ENCODE measurements at places on chromosomes 3 and 15.

DNA sequence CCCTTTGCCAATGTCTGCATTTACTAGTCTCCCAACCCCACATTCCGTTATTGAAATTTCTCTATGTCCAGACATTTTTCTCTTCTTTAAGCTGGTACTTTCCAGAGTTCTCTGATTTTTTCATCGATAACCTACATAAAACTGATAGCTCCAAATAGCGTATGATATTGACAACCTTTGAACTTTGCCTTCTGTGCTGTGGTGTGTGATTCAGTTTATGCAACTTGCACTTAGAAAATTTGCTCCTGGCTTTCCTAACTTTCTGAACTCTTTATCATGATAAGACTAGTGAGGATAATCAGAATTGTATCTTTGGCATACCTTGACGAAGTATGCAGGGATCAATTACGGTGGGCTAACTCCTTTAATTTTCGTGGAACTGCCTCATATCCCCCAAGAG is 1261.3 kb downstream of the SI start:
- DNase-seq: no peak

- no peak for DNase-seq
Measured at GRCh38 chr15:62444104-62445022, 279.3 kb upstream of the C2CD4B start.

DNA sequence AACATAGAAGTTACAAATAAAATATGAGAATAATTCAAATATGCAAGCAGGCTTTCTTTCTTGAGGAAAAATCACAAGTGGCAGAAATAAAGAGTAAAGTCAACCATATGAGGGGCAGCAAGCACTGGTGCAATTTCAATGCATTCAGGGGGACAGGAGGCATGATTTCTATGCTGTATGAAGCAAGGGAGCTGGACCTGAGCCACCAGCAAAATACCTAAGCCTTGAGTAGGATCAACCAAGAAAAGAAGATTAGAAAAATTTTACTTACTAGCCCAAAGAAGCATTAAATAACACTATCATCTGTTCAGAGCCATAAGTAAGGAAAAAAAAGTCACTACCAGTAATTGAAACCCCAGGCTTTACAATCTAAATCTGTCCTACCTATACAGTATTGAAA is 6.3 kb downstream of the ADGRG7 start:
- DNase-seq: no peak

GRCh38 chr3:122533480-122533879 is 18.7 kb upstream of the KPNA1 start:
- DNase-seq: no peak

- DNase-seq: no peak
Measured at GRCh38 chr3:72144773-72145505, 360.0 kb upstream of the PROK2 start.

DNA sequence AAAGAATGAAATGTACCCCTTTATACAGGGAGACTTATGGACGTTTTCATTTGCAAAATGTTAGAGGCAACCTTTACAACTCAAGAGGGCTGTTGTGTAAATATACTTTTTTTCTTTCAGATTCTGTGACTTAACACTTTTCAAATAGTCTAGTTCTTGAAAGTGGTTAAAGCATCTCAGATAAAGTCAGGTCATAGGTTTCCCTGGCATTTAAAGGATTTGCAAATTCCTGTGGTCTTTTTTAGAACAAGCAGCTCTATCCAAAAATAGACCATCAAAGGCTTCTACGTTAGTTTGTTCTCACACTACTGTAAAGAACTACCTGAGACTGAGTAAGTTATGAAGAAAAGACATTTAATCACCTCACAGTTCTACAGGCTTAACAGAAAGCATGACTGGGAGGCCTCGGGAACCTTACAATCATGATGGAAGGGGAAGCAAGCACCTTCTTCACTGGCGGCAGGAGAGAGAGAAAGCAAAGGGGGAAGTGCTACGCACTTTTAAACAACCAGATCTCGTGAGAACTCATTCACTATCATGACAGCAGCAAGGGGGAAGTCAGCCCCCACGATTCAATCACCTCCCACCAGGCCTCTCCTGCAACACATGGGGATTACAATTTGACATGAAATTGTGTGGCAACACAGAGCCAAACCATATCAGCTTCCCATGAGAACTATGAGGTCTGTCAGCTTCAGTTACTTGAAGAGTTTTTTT is 23.3 kb upstream of the GABRR3 start:
- DNase-seq: no peak

GRCh38 chr3:61761694-61762430 is 200.5 kb downstream of the PTPRG start:
- DNase-seq: no peak

GRCh38 chr15:78929536-78930264 is 15.1 kb downstream of the CTSH start:
- no peak for DNase-seq

DNA sequence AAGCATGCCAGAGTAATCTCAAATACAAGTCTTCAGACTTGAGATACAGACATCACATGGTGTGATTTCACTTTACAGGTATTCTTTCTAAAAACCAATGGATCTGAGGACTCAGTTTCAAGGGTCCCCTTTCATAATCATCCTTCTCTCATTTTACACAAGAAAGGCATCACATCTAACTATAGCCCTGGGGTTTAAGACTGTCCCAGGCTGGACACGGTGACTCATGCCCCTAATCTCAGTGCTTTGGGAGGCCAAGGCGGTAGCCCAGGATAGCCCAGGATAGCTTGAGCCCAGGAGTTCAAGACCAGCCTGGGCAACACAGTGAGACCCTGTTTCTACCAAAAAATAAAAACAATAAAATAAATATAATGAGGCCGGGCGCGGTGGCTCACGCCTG is 36.4 kb downstream of the UBP1 start:
- DNase-seq: no peak

DNA sequence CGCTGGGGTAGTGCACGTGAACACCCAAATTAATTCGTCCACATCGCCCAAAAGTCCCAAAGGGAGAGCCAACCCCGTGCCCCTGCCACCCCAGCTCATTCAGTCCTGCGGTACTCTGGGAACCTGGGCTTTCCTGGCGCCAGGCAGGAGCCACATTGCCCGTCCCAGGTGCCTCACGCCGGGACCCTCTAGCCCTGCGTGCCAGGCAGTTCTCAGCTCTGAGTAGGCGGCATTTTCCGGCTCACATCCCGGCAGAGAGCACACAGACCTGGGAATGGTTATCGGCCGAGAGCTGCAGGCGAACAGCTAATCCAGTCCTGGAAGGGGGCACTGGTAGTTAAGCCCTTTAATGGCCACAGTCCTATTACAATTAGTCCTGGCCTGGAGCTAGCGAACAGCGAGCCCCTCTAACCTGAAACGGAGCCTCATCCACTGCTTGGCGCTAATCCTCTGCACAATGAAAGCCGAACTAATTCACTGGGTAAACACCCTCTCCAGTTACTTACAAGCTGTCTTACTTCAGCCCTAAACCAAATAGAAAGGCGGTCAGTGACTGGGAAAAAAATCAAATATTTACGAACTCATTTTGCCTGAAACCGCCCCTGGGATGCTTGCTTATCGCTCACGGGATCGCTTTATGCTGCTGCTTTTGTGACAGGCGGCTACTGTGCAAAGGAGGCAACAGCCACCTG is 254.6 kb upstream of the SOX14 start:
- DNase-seq: no peak

- DNase-seq: no peak
Measured at GRCh38 chr3:66055289-66055688, 16.6 kb upstream of the MAGI1 start.

DNA sequence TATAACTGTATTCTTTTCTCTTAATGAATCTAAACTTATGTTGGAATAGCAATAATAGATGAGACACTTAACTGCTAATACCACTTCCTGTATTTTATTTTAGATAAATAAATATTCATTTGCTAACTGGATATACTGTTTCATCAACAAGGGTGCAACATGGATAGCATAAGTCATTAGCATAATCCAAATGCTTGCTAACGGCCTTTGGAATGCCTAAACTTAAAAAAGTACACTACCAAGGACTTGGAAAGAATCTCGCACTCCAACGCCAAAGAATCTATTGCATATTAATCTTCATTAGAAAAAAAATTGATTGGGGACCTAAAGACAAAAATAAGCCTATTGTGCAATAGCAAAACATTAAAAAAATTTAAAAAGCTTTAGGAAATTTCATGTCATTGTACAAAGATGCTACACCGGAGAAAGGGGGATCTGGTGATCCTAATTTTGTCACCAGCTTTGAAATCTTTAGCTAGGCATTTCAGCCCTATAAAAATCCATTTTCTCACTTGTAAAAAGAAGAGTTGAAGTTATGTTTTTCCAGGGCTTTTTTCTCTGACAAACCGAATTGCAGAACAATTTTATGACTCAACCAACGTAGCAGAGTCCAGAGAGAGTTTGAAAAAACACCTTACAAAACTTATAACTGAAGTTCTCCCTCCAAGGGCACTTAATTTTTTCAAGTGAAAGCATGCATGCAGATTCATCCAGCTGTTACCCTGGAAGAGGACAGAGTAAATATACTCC is 4.1 kb downstream of the VGLL3 start:
- DNase-seq: no peak

DNA sequence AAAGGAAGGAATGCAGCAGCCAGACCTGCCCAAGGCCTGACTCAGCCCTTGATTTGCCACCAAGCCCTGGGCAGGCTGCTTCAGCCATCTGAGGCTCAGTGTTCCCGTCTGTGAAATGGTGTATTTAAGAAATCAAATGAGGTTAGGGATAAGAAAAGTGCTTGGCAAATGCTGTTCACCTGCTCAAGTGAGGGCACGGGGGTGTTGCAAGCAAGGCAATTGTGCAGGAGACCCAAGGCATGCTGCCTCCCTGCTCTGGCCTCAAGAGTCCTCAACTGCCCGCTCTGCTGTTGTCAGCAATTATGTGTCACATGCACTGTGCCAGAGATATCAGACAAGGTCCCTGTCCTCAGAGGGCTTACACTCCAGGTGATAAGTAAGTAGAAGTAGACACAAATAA is 101.8 kb downstream of the TPRA1 start:
- no peak for DNase-seq

- no peak for DNase-seq
Measured at GRCh38 chr3:174959556-174960065, 100.5 kb downstream of the NAALADL2 start.

- no peak for DNase-seq
Measured at GRCh38 chr15:71313806-71314205, 198.5 kb downstream of the THSD4 start.

- no peak for DNase-seq
Measured at GRCh38 chr3:127748754-127749327, 73.5 kb downstream of the MGLL start.

DNA sequence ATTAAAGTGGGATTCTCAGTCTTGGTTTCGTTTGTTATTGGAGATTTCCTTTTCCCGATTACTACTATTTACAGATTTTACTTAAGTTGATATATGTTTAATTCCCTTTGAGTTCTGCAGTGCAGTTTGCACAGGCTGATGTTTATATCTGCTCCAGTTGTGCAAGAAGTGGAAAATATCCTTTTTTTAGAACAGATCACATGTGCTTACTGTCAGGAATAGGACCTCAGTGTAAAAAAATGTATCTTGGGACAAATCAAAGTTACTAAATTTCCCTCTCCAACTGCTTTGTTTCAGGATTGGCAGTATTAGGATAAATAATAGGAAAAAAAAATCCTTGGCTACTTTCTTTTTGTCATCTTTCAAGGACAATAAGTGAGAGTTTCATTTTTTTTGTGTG is 6.9 kb downstream of the MITF start:
- no peak for DNase-seq

DNA sequence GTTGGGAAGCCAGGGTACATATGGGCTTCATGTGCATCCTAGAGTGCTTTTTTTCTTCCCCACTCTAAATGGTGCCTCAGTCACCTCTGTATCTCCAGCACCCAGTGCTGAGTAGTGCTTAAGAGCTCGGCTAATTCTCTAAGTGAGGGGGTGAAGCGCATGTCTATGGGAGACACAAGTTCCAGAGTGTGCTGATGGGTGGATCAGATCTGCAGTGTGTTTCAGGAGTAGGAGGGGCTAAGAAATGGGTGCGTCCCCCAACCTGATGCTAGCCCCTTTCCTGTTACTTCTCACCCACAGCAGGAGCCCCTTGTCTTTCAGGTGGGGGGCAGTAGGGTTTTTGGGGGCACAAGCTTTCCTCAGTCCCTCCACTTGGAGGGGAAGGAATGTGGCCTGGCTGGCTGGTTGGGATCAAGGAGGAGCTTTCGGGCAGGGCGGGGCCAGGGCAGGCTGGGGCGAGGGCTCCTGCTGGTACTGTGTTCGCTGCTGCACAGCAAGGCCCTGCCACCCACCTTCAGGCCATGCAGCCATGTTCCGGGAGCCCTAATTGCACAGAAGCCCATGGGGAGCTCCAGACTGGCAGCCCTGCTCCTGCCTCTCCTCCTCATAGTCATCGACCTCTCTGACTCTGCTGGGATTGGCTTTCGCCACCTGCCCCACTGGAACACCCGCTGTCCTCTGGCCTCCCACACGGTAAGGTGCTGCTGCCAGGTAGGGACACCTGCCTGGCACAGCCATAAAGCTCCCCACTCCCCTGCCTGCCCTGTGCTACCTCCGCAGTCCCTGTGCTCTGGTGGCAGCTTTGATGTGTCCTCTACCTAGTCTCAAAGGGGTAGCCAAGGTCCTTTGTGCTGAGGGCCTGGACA is at the start of gene IL17RE:
TSS of gene IL17RE (plus strand) at position 477 of the 866 bp plus-strand sequence. CDS start at position 562, 85 bp downstream.
- DNase-seq: no peak

DNA sequence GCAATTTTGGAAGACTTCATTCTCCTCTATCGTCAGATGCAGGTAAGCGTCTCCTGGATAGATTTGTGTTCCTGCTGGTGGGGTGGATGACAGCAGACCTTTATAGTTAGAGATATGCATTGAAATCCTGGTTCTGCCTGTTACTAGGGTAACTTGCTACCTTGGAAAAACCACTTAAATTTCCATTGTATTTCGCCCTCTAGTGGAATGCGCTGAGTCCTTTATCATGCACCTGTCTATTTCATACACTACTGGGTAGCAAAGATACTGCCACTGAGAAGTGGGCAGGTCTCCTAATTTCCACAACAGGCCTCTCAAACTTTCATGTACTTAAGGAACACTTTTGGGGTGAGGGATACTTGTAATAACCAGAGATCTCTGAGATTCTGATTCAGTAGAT is 209.5 kb upstream of the SUCLG2 start:
- DNase-seq: no peak

- no peak for DNase-seq
Measured at GRCh38 chr3:12049675-12050074, 45.5 kb downstream of the SYN2 start.

DNA sequence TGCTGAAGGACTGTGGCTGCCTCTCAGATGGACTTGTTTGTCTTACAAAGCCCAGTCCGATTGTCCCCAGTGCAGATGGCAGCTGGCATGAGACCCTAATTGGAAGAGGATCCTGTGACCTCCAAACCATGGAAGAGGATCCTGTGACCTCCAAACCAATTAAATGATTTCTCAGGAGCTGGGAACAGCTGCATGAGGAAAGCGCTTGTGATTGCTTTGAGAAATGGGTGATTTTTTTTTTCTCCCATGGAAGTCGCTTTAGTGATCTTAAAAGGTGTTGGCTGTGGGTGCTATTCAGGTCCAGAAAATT is 68.4 kb upstream of the LARS2 start:
- DNase-seq: no peak

DNA sequence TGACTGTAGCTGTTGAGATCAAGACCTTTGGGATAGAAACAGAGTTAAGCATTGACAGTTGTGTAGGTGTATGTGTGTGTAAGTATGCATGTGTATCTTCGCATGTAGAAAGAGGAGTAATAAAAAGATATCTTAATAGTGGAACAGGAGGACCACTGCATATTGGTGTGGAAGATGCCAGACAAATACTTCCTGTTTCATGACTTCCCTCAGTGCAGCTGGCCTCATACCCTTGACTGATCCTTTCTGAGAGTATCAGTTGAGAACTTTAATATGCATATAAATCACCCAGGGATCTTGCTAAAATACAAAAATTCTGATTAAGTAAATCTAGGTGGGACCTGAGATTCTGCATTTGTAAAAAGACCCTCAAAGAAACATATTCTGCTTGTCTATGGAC is 8.5 kb upstream of the ZBED2 start:
- no peak for DNase-seq
